ENCODE measurements at places on chromosomes 1 and 21. TPM values are rescaled to one million over a fixed set of nuclear protein-coding genes. Genes with fewer than 3 reads are reported as not detected.

OBSCN gene
- 3.1 TPM for total RNA-seq

CELA2A gene
- total RNA-seq = not detected

FCGR1A gene
- not detected for total RNA-seq

COL18A1 gene
- total RNA-seq = 57.9 TPM

ANGPTL1 gene
- total RNA-seq = 6.6 TPM

CFAP126 gene
- not detected for total RNA-seq

F5 gene
- 0.16 TPM for total RNA-seq

PLA2G2F gene
- total RNA-seq = not detected

OLIG1 gene
- total RNA-seq = not detected

EIF3I gene
- total RNA-seq = 217 TPM

TNFRSF25 gene
- total RNA-seq = 2.0 TPM

KIF17 gene
- total RNA-seq = 3.0 TPM

S1PR1 gene
- total RNA-seq = 5.5 TPM

LRIF1 gene
- total RNA-seq = 19.5 TPM

SLC35F3 gene
- not detected for total RNA-seq

TPRG1L gene
- total RNA-seq = 44.4 TPM

NIT1 gene
- 13.3 TPM for total RNA-seq

Measured in fibroblast of the aortic adventitia (primary cell).